ENCODE measurements at places on chromosomes 4 and X.

- no peak for DNase-seq
Measured at GRCh38 chrX:96052078-96052477, 632.6 kb upstream of the DIAPH2 start.

- peak; percentile 2 for DNase-seq
Measured at GRCh38 chrX:149903889-149904748, 23.1 kb downstream of the MAGEA8 start.

DNA sequence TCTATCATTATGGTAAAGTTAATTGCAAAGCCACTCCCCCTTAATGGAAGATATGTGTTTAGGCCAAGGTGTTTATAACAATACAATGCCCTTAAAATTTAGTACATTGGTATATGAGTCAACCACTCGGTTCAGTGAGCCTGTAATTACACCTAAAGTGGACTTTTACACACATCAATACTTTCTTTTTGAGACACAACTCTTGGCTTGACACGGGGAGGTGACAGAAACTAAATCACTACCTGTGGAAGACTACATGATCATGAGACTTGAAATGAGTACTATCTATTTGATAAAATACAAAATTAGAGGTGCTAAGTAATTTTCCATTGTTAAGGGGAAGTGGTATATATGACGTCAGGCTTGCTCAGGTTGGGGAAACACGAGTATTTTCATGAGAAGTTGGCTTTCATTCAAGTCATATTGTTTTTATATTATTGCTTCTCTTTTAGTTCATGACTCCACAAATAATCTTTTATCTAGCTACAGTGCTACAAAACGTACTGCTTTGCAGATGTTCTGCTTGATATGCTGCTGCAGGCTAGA is 918.3 kb downstream of the ARAP2 start:
- DNase-seq = no peak

- no peak for DNase-seq
Measured at GRCh38 chr4:140612357-140612756, 43.6 kb upstream of the UCP1 start.

DNA sequence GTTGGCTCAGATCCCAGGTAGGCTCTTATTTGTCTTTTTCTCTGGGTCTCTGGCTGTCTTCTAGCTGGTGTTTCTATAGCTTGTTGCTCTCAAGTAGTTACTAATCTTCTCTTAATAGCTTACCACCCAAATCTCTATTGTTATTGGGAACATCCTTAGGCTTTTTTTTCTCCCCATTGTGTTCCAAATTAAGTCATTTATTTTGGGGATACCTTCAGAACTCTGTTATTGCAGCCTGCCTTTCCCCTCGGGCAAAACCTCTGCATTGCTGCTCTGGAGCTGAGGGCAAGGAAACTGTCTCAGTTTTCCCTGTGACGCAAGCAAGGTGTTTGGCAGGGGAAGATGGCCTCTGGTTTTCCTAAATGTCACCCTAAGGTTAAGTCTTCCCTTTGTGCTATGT is 338.1 kb upstream of the ZCCHC13 start:
- no peak for DNase-seq

DNA sequence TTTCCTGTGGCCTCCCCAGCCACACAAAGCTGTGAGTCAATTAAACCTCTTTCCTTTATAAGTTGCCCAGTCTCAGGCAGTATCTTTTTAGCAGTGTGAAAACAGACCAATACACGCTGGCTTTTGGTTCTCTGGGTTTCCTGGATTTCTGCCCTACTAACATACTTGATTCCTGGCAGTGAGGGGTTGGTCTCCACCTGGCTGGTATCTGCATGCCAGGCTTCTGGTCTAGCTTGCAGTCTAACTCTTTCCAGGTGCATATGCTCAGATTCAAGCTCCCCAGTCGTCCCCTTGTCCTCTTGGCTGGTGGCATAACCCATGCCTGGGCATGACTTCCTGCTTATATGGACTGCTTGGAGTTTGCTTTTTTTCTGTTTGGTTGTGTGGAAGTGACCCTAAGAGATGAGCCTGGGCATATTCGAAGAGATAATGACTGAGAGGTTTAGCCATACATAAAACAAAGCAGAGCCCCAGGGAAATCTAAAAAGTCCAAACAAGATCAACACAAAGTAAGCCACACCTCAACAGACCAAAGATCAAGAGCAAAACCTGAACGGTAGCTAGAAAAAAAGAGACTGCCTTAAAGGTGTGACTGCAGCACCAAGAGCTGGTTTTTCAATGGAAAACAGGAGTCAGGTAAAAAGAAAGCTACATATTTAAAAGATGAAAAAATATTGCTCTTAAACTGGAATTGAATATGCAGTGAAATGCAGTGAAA is 102.1 kb upstream of the STS start:
- DNase-seq = no peak
